NCI-H446 treated with DMSO at 0.1 percent for 48 hours (cell line): ENCODE measurements at places on chromosomes 4 and X.

DNA sequence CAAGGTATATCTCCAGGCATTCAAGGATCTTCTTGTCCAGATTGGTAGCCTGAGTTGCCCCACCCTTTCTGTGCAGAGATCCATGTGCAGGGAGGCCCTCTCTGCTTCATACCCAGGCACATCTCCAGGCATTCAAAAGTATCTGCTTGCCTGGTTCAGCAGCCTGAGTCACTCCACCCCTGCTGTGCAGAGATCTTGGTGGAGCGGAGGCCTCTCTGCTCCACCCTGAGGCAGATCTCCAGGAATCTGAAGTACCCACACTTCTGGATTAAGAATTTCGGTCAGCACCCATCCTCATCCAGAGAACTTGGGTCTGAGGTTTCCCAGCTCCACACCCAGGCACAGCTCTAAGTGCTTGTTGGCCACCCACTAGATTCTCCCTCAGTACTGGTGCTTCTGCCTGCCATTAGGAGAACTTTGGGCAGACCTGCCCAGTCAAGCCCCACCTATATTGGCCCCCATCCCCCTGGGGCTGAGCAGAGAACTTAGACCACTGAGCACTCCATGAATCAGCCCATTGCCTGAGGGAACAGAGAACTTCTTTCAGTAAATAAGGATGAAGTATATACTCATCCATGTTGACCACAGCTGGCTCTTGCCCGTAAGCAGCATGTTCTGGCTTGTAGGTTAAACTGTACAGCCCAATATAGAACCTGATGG lies 199.5 kb upstream of the ZCCHC13 start:
- no peak for DNase-seq

DNA sequence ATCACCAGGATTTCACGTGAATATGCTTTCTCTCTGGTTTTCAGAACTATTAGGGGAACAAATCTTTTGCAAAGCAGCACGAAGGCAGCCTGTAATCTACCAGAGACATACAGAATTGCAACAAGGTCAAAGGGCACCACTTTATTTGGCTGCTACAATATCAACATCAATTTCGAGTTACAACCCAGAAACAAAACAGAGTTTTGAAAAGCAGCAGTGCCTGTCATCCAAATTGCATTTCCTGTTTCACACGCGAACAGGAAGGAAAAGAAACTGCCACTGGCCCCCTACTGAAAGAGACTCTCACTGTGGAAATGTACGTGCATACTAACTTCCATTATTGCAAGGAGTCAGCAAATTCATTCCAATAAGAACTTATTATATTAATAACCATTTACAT lies 17.1 kb upstream of the C1QTNF7 start:
- DNase-seq, result no peak

- no peak for DNase-seq
These were observed 82.0 kb downstream of the DCTD start for GRCh38 chr4:182835006-182835740.

- no peak for DNase-seq
These were observed 325.0 kb upstream of the HAND2 start for GRCh38 chr4:173855015-173855414.

- DNase-seq, result no peak
These were observed 28.2 kb upstream of the CENPU start for GRCh38 chr4:184762100-184762499.

DNA sequence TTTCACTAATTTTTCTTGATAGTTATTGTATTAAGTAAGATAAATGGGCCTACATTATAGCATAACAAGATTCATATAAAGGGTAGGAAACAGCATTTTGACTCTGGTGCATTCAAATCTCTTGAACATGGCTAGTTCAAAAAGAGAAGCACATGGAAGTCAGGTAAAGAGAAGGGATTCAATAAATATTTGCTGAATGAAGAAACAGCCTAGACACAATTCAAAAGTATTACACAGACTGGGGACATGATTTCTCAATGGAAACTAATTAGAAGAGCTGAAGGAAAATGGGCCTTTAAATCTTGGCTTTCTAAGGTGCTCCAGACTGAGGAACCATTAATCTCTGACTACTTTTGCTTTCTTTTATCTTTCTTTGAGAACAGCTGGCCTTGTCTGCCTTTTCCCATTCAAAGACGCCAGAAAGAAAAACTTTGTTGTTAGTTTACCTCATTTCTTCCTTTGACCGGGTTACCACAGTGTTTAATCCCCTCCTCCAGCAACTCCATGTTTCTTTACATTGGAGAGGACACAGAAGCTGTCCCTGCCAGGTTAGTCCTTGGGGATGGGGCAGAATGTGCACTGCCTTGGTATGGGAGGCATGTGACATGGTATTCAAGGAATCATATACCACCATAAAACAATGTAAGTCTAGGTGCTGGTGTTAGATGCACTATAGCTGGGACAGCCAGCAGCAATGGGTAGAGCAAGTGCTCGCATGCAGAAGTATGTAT lies 264.2 kb downstream of the CAMK2D start:
- no peak for DNase-seq
